SW480 (cell line): ENCODE measurements at places on chromosomes 3 and 15.

GRCh38 chr15:34047893-34048775 lies 9.1 kb upstream of the AVEN start:
- no peak for DNase-seq

GRCh38 chr15:61644550-61644949 lies 415.4 kb upstream of the RORA start:
- DNase-seq: no peak

DNA sequence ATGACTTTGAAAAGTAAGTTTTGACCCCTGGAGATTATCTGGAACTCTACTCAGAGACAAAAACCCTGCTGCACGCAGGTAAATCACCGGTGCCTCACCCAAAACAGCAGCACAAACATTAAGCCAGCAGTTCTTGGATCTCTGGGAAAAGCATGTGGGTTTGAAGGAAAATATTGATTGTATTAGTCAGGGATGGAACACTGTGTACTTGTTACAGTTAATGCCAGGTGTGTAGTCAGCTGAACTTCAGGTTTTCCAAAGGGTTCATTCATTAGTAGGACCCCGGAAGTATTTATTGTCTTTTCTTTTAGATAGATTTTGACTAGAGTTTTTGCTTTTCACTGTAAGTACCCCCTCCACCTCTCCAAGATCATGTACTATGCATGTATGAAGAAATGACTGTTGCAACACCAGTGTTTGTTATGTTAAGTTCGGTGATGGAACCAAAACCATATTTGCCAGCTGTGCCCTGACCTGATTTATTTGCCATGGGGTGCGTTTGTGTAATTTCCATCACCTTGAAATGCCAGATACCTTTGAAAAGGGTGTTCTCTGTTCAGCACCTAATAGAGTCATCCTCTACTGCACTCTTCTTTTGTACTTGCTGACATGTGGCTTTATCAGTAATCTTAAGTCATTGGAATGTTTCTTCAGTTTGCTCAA lies 14.5 kb downstream of the ARHGEF26 start:
- no peak for DNase-seq

DNA sequence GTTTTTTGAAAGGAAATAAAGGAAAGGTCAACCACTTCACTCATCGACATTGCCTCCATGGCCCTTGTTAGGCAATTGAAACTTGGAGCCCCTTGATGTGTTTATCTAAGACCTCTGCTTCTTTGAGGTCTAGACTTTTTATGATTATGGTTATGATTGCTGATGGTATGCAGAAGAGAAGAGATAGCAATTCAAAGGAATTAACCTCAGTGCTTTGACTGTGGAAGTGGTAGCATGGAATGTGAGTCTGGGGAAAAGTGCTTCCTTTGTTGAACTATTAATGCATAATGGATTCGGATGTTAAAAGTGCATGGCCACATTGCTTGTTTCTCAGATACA lies 46.1 kb downstream of the FNDC3B start:
- DNase-seq: peak; percentile 39

DNA sequence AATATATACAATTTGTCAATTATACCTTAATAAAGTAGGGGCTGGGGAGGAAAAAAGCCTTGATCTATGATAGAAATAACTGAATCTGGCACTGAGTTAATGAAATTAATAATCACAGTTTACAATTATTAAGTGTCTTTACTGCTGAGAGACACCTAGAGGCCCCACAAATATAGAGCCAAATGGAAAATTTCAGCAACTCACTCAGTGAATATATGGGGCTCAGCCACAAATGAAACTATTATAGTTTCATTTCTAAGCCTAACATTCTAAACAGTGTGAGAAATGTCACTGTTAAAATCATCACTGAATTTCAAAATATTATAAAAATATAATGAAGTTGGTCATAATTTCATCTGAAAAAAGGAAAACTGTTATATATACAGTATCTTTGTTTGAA lies 40.3 kb downstream of the GNB4 start:
- no peak for DNase-seq

DNA sequence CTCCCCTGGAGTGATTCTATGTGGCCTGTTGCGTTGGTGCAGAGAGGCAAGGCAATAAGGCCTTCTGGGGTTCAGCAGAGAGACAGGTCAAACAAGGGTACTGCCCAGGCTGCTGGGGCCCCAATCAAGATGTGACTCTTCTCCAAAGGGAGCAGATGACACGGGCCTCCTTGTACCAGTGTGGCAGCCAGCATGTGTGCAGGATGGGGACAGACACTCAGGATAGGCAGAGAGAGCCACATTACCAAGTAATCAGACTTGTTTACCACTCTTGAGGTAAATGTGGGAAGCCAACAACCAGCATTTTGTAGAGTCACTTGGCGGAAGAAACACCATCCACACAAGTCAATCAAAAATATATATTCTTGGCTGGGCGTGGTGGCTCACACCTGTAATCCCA lies 95.3 kb upstream of the DLG1 start:
- no peak for DNase-seq

DNA sequence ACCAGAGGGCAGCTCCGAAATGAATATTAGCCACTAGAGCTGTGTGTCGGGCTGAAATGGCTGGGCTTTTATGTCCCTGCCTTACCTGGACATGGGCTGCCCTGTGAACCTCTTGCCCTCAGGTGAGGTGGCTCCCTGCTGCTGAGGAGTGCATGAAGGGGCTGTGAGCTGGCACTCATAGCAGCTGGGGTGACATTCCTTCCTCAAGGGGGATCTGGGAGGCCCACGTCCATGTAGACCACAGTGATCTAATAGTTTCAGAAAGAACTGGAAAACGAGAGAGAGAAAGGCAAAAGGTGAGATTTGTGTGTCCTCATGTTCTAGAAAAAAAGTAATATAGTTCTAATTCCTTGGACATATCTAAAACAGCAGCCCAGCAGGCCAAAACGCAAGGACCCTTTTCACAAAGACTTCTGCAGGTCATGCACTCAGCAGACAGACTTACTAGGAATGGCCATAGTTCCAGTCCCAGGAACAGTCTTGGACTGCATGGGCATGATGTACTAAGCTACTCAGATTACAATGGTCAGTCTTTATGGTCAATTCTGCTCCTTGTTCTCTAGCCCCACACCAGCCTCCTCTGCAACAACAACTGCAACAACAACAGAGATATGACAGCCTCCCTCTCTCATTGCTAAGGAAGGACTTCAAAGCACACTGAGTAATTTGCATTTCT lies 10.8 kb upstream of the SLC24A5 start:
- no peak for DNase-seq

- DNase-seq: no peak
Measured at GRCh38 chr15:39622660-39623516, 42.0 kb downstream of the THBS1 start.

GRCh38 chr3:46928282-46928681 lies 48.3 kb downstream of the CCDC12 start:
- no peak for DNase-seq

DNA sequence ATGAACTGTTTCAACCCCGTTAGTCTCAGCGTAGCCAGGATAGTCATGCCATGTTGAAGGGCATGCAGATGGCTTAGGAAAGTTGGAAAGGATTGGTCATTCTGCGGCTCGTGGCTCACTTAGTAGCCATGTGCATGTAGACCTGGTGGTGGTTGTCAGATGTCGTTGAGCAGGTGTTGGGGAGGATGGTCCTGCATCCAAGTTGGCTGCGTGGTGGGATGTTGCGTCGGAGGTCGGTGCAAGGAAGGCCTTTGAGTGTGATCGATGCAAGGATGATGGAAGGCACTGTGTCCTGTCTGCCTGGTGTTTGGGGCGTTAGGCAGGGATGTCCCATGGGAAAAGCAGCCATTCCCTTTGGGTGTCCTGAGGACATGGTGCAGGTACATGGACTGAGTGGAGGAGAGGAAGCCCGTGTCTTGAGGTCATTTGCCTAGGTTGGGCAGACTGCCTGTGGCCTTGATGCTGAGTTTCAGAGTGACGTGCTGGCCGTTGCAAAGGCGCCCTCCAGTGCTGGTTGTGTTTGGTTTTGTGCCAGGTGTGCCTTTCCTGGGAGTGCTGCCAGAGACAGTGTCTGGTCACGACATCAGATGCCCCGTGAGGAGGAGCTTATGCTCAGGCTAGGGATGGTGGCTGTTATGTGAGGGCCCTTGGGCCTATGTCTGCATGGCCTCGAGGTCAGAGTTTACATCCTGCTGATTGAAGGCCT lies 103.4 kb downstream of the SNRPN start:
- no peak for DNase-seq

DNA sequence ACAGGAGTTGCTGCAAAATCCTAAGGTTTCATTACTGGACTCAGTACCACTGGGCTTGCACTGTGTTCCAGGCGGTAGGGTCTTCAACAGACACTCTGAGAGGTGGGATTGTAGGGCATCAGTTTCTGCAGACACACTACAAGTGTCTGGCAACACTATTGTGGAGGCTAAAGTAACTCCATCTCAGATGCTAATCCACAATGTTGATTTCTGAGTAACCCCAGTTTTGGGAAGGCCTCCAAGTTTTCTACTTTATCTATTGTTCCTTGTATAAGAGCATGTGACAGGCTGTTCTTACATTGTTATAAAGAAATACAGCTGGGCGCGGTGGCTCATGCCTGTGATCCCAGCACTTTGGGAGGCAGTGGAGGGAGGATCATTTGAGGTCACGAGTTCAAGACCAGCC lies 2.5 kb upstream of the ABHD5 start:
- no peak for DNase-seq

DNA sequence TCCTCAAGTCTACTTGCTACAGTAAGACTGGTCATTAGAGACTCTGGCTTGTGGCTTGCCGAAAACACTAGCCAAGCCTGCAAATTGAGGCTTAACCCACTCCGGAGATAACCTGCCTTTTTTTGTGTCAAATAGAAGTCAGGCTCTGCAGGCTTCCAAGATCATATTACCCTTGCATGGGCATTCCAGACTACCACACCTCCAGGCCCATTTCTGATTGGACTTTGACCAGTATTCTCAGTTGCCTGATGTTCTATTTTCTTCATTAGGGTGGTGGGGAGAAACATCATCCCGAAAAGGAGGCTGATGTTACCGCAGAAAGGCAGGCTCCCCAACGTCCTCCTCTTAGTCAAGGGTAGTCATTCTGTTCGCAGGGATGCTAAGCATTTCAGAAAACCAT lies 68.1 kb upstream of the FOXP1 start:
- DNase-seq: no peak

DNA sequence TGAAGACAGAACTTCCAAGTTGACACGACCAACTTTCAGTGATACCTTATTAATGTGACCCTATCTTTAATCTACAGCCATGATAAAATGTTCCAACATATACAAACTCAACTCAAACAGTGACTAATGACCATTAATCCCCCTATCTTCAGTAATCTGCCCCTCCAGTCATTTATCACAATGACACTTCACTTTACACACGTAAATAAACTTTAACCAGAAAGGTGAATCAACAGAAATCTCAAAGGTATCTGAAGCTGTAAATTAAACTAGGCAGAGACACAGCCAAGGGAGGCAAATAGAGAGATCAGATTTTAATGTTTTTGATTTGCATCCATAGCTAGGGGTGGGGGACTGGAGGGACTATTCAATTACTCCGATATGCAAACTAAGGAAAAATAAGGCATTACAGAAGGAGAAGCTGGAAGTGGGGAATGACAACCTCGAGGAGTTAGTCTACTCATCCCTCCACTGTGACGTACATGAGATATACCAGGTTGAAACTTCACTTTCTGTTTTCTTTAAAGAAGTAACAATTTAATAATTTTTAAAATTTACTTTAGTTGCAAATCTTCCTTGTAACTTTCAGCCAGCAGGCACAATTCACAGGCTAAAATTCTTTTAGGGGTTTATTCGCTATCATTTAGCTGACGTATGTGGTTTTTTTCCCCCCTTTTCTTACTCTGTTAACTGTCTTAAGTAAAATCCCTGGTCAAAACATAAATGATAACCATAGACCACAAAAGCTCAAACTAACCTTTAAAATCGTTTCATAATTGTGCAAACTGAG lies 751.0 kb downstream of the ROBO1 start:
- DNase-seq: no peak

DNA sequence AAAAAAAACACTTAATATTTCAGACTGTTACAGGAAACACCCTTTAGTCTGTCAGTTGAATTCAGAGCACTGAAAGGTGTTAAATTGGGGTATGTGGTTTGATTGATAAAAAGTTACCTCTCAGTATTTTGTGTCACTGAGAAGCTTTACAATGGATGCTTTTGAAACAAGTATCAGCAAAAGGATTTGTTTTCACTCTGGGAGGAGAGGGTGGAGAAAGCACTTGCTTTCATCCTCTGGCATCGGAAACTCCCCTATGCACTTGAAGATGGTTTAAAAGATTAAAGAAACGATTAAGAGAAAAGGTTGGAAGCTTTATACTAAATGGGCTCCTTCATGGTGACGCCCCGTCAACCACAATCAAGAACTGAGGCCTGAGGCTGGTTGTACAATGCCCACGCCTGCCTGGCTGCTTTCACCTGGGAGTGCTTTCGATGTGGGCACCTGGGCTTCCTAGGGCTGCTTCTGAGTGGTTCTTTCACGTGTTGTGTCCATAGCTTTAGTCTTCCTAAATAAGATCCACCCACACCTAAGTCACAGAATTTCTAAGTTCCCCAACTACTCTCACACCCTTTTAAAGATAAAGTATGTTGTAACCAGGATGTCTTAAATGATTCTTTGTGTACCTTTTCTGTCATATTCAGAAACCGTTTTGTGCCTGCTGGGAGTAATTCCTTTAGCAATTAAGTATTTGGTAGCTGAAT lies 17.9 kb downstream of the TMEM43 start:
- peak; percentile 51 for DNase-seq

- no peak for DNase-seq
Measured at GRCh38 chr15:73925848-73926218, 429 bp upstream of the LOXL1 start.

GRCh38 chr3:128573160-128573559 lies 77.5 kb downstream of the RPN1 start:
- no peak for DNase-seq

DNA sequence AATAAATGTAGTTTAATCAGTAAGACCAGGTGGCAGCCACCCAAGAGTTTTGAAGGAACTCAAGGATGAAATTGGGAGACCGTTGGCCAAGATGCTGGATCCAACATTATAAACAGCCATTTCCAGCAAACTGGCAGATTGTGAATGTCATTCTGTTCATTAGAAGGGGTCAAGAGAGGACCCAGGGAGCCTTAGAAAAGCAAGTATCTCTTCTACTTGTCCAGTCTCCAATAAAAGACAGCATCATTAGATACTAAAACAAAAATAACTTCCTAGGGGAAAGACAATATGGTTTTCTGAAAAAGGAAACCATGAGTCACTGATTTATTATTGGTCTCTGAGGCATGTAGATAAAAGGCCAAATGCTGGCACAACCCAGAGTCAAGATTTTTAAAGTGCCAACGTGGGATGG lies 67.9 kb downstream of the GADL1 start:
- peak; percentile 1 for DNase-seq

DNA sequence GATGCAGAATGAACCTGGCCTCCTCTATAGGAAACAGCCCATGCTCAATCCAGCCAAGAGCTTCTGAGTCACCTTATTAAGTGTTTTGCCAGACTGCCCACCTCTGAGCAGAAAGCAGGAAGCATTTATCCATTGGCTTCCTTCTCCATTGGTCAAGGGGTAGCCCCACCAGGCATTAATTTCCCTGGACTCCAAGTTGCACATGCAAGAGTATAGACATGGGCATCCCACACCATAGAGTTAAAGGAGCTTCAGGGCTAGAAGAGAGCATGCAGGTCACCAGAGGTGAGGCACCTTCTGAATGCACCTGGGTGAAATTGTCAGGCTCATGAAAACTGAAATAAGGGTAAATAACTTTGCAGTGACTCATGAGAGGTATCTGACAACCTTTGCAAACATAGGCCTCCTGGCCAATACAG lies 230.8 kb upstream of the STAC start:
- DNase-seq: no peak

- no peak for DNase-seq
Measured at GRCh38 chr3:74842141-74842540, 227.7 kb upstream of the CNTN3 start.
